ENCODE measurements at places on chromosomes 11 and 22.
A peak's percentile ranks its signal among the peaks of the same experiment; 100 is the strongest.

DNA sequence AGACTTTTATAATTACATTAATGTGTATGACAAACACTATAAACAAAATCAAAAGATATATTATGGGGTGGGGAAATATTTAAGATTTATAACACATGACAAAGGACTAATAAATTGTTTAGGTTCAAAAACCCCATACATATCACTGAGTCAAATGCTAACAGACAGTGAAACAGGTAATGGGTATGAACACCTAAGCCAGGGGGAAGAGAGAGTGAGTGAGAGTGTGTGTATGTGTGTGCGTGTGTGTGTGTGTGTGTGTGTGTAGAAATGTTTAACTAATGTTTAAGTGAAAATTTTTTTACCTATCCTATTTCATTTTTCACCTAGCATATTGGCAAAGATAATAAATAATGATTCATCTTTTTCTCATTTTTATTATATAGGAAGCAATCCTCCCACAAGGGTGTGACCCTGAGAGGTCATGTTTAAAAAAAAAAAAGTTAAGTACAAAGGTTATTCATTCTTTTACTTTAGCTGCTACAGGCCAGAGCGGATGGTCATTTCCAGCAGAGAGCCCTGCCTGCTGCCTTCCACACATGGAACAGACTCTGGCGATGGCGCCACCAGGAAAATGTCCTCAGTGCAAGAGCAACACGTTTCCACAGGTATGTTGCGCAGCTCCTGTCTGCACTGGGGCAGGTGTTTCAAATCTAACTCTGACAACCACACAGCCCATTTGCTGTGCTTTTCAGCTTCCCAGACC is 72.9 kb downstream of the PISD start:
- no peak for DNase-seq

DNA sequence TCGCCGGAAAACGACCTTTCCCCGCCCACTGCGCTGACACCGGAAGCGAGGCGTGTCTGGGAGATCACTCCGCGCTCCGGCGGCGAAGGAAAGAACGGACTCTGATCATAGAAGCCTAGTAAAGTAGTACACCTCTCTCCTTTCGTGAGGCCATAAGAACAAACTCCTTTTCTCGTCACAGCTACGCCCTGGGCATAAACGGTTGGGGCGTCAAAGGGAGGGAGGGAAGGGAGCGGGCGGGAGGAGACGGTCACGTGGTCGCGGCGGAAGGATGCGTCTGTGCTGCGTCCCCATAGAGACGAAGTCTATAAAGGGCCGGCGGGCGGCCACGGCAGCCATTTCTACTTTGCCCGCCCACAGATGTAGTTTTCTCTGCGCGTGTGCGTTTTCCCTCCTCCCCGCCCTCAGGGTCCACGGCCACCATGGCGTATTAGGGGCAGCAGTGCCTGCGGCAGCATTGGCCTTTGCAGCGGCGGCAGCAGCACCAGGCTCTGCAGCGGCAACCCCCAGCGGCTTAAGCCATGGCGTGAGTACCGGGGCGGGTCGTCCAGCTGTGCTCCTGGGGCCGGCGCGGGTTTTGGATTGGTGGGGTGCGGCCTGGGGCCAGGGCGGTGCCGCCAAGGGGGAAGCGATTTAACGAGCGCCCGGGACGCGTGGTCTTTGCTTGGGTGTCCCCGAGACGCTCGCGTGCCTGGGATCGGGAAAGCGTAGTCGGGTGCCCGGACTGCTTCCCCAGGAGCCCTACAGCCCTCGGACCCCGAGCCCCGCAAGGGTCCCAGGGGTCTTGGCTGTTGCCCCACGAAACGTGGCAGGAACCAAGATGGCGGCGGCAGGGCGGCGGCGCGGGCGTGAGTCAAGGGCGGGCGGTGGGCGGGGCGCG is at the start of gene ATF4:
Gene ATF4 (plus strand): TSS at position 337 of the 880 bp plus-strand sequence. CDS start 884 bp downstream, outside the sequence.
- DNase-seq, result peak; percentile 82

GRCh38 chr11:232783-233565 is 3.2 kb downstream of the SIRT3 start:
- no peak for DNase-seq

- DNase-seq, result no peak
These were observed 35.3 kb upstream of the KCNJ11 start for GRCh38 chr11:17423533-17424310.

- no peak for DNase-seq
These were observed 28.1 kb downstream of the ARAP1 start for GRCh38 chr11:72724021-72724551.

GRCh38 chr22:48742556-48743343 is 1084.9 kb downstream of the BRD1 start:
- peak; percentile 17 for DNase-seq

- no peak for DNase-seq
These were observed 50.4 kb downstream of the RPUSD4 start for GRCh38 chr11:126161023-126161391.

DNA sequence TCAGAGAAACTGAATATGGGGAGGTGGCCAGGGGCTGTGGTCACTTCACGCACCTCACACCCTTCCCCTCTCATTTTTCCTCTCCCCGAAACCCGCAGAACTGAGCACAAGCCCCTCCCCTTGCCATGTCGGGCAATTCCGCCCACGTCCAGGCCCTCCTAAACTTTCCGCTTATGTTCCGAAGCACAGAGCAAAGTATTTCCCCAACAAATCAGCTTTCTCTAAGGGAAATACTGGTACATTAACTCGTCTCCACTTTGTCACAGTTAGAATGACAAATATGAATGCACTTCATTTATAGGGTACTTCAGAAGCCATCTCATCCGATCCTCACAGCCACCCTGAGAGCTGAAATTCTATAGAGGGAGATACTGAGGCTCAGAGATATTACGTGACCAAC is 94.7 kb upstream of the TMEM45B start:
- no peak for DNase-seq

- no peak for DNase-seq
These were observed 74.5 kb upstream of the PICALM start for GRCh38 chr11:86143087-86144030.

GRCh38 chr11:18063862-18064434 is 17.9 kb upstream of the TPH1 start:
- peak; percentile 65 for DNase-seq

DNA sequence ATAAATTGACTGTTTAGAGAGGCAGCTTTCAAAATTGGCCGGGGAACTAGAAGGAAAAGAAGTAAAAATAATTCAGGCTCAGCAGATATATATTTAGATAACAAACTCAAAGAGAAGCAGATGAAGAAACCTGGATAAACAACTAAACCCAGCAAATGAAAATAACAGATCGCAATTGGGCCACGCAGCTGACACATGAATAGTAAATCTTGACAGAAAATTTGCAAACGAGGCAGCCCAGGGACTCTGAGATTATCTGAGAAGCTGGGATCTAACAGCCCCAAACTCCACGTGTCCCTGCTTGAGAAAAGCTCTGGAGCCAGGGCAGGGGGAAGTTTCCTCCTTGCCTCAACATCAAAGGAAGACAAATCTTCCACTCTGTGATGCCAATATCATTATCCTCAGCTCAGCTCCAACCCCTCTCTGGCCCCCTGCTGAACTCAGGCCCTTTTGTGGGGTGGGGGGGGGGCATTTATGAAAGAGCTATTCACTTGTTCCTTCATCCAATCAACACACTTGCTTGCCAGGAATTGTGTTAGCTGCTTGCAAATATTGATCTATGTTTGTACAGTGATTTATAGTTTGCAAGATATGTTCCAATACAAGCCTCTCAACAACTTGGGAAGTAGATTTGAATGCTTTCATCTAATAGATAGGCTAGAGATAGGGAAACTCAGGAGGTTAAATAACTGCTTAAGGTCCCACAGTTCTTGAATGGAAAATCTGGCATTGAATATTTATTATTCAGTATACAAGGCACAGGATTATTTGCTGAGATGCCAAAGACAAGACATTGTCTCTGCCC is 72.5 kb upstream of the C11orf87 start:
- no peak for DNase-seq

DNA sequence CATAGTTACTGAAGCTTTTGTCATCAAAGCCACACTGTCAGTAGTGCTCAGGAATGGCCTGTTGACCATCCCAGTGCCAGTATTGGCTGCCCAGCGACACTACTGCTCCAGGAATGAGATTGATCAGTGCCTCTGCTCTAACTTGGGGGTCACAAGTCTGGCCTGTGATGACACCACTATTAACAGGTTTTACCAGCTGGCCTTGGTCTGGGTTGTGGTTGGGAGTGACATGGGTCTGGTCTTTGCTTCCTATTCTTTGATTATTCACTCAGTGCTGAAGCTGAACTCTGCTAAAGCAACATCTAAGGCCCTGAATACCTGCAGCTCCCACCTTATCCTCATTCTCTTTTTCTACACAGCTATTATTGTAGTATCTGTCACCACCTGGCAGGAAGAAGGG is 21.5 kb downstream of the OR56B4 start:
- no peak for DNase-seq

DNA sequence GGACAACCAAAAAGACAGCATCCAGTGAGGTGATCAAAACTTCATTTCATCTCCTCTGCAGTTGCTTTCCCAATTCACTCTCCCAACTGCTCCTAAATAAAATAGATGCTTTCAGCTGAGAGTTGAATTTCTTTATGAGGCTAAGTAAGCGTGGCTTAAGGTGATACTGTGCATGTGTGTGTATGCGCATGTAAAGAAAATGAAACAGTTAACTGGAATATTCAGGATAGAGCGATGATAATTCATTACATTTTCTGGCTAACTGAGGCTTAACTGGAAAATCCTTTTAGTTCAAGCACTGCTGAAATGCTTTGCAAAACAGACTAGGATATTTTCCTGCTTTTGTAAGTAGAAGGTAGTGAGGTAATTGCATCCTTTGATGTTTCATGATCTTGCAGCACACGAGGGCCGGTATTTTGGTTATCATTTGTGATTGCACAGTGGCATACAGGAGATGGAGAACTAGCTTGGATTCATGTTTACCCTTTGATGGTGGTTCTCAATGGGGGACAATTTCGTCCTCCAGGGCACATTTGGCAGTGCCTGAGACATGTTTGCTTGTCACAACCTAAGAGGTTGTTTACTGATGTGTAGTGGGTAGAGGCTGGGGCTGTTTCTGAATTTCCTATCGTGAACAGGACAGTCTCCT is 71.2 kb downstream of the ZBTB16 start:
- no peak for DNase-seq

DNA sequence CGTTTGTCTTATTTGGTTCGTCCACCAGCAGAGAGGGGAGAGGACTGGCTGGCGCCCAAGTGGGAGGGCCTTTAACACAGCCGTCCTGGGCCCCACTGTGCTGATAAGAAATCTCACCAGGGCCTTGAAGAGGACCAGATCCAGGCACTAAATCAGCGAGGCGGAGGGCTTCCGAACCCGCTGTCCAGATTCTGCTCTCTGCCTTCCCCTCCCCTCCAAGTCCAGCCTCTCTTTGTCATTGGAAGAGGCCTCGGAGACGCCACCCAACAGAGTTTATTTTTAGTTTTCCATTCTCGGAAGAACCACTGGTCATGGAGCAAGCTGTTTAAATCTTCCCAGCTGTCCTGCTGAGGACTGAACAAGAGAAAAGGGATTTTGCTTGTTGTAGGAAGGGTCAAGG is 9.3 kb upstream of the FXYD6 start:
- no peak for DNase-seq

DNA sequence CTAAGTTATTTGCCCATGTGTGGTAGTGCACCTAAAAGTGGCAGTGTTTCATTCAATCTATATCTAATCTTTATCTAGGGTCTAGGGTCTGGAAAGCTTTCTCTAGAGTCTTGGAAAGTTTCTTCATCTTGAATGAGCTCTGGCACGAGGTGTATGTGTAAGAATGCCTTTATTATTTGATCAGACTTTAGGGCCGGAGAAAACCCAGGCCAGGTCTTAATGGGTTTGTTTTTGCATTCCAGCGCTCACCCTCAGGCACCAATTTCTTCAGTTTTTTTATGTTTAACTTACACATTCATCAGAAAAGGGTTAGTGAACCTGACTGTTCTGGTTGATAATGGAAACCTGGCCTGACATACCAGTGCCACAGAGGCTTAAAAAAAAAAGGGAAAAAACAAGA is 68.3 kb upstream of the SLN start:
- no peak for DNase-seq

DNA sequence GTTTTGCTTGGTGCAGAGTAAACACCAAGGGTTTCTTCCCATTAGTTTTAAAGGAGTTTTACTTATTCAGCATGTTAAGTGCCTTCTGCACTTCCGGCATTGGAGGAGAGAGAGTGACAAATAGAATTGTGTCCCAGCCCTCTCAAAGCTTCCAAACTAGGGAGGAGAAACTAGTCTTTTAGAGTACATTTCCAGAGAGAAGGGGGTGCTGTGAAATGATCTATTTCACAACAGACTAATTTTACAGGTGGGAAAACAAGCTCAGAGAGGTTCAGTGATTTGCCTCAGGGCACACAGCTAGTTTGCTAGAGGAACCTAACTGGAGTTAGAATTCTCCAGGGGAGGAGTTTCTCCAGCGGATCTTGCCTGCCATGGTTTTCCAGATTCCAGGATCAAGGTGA is 12.6 kb downstream of the MPST start:
- DNase-seq, result no peak

- DNase-seq, result no peak
These were observed 6.9 kb upstream of the B3GNT6 start for GRCh38 chr11:77027275-77027674.
